ENCODE measurements at places on chromosomes 12 and 14.

DNA sequence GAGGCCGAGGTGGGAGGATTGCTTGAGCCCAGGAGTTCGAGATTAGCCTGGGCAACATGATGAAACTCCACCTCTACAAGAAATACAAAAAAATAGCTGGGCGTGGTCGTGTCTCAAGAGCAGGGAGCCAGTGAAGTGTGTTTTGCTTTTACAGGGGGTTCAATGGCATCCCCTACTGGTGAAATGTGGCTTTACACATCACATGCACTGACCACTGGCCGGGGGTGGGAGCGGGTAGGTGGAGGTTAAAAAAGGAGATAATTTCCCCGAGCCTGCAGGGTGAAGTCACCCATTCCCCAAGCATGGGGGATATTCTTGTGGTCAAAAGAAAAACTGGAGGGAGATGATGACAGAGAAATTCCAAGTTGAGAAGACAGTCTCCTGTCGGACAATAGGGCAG is 63.6 kb upstream of the PWP1 start:
- DNase-seq, result peak; percentile 16

DNA sequence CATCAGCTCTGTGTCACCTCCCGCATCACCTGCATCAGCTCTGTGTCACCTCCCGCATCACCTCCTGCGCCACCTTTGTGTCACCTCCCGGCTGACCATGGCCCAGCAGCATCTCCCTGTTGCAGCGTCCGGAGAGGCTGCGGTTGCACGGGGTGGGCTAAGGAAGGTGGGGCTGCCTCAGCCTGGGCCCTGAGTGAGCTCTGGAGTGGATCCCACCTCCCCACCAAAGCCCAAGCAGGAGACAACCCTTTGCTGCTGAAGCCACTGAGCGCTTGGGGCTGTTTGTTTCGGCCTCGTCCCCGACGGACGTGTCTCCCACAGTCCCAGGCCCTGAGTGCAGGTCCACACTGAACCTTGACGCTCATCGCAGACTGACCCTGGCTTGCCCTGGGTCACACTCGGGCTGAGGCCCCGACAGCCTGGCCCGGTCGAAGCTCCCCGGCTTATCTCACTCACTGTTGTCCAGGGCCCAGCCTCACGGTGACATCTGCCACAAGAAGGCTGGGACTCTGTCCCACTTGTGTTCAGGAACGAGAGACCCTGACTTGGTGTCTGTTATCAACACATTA is 12.2 kb downstream of the TMEM121 start:
- DNase-seq, result no peak

- no peak for DNase-seq
Observed at GRCh38 chr14:62118461-62118860, 356.2 kb downstream of the SNAPC1 start.

- DNase-seq, result no peak
Observed at GRCh38 chr12:10042167-10042566, 11.7 kb downstream of the CLEC9A start.

DNA sequence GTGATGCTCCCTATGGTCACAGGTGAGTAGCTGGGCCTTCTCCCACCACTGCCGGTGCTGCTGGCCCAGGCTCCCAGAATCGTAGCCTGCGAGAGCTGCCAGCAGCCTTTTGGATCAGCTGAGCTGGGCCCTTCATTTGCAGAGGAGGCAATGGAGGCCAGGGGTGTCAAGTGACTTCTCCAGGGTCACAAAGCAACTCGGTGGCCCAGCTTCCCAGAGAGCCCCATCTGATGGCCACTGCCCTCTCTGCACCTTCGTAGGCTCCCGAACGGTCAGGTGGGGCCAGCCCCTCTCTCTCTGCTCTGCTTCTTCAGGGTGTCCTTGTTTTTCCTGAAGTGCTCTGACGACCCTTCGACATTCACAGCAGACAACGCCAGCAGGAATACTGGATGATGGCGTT is 4.6 kb downstream of the KRT80 start:
- DNase-seq, result no peak

DNA sequence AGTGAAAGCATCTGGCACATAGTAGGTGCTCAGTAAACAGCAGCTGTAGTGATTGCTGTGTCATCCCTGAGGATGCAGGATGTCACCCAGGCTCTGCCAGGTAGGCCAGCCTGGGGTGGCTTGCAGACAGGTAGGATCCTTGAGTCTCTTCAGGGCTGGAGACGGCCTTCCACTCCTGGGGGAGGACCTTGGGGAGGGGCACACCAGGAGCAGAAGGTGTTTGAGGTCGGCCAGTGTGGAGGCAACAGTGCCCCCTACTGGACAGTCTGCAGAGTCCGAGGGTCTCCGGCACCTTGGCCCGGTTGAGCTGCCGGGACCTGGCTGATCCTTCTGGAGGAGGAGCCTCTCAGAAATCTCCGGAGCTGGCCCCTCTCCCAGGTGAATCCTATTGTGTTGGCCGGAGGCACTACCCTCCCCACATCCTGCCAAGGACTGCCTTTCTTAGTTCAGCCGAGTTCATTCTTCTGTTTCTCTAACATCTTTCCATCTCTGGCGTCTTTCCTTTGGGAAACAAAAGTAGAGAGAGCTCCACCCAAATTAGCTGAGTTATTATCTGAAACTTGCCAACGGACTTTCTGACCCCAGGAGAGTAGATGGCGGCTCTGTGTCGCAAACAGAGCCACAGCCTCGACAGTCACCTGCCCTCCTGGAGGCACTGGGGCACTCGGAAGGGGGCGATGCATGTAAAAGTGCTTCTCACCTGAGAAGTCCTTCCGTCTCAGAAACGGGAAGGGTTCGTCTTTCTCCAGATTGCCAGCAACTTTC is 41.8 kb upstream of the CLMN start:
- DNase-seq, result no peak

GRCh38 chr14:30770376-30770775 is 104.0 kb upstream of the COCH start:
- DNase-seq, result no peak

- no peak for DNase-seq
Observed at GRCh38 chr12:67078957-67079356, 190.2 kb upstream of the CAND1 start.

GRCh38 chr14:100341301-100342031 is 18.3 kb downstream of the SLC25A47 start:
- no peak for DNase-seq

DNA sequence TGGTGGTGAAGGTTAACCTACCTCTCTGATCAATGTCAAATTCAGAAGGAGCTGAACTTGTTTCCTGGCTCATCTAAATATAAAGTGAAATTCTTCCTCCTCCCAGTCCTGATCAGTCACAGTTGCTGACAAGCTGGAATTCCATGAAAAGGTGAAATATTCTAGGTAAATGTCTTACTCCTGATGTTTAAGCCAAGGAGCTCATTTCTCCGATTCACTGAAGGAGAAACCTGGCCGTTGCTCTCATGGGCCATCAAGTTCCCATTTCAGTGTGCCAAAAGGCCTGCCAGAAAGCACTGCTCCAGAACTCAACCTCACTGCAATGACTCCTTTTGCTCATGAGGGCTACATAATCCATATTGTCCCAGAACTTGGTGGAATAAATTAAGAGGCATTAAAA is 707.5 kb downstream of the GALC start:
- DNase-seq, result no peak

DNA sequence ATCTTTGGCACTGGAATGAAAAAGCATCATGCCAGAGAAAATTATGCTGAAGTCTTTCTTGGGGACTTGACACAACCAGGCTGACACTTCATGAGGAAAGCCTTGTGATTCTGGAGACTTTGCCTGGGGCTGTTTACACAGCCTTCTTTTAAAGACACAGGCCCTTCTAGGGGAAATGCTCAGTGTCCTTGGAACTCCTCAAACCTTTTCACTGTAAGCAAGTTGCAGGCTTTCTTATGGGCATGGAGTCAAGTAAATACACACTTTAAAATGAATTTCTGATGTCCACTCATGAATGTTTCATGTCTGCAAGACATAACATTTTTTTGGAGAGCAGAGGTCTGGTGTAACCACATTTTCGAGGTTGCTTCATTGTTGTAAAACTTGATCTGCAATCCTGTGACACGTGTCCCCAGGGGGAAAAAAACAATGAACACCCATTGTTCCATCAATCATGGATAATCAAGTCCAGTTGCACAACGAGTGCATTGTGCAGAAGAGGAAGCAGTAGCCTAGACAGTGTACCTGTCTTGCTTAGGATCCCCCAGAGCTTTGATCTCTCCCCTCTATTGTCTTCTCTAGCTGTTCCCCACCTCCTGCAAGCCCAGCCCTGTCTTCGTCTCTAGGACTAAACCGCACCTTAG is 155.1 kb upstream of the PRICKLE1 start:
- DNase-seq, result no peak

- no peak for DNase-seq
Observed at GRCh38 chr12:108671110-108671509, 37.4 kb upstream of the SELPLG start.

GRCh38 chr12:62291864-62292760 is 31.9 kb downstream of the USP15 start:
- no peak for DNase-seq

DNA sequence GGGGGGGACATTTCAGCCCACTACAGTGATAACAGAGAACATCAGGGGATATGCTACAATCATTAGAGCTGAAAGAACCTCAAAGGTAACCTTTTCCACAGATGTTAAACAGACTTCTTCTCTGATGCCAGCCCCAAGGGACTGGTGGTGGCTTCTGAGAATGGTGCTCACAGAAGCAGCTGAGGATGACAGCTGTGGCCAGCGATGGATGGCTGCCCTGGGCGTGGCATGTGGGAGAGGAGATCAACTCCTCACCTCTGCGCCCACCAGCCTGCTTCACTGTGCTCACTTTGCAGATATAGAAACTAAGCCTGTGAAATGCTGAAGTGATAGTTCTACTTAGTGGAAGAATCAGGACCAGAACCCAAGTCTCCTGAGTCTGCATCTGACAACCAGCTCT is 33.0 kb downstream of the FOXN3 start:
- no peak for DNase-seq

DNA sequence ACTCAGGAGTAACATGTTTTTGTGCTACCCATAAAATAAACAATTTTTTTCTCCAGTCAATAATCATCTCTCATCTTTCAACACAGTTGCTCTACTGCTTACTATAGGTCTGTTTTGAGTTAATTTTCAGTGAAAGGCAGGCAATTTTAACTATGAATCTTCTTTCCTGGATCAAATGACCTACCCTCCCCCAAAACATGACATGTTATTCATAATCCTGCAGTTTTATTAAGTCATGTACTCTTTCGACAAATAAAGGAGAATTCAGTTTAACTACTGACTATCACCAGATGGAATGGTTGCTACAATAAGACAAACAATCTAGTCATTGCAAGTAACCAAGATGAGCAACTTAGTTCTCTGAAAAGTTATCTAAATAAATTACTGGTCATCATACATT is 106.0 kb upstream of the FAR2 start:
- DNase-seq, result no peak

- DNase-seq, result no peak
Observed at GRCh38 chr12:41619705-41620104, 431.6 kb downstream of the PDZRN4 start.

GRCh38 chr12:16385782-16386646 is 38.6 kb downstream of the MGST1 start:
- peak; percentile 19 for DNase-seq

- no peak for DNase-seq
Observed at GRCh38 chr14:103195828-103196615, 72.8 kb downstream of the TNFAIP2 start.

DNA sequence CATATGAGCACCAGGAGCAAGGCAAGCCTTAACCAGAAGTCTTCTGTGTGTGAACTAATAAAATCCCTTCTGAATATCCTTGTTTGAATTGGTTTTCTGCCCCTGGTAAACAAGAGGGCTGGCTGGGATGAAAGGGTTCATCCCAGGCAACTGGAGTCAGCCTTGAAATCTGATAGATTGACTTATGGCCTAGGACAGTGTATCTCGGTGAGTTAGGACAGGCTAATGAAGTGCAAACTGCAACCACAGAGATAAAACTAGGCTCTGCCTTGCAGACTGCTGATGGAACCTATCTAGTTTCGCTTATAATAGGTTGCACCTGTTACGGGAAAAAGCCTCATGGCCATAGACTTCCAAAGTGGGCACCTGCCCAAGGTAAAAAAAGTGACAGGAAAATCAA is 451.9 kb upstream of the NOVA1 start:
- DNase-seq, result peak; percentile 77

GRCh38 chr14:99270458-99271220 is 1.4 kb downstream of the BCL11B start:
- DNase-seq, result no peak

DNA sequence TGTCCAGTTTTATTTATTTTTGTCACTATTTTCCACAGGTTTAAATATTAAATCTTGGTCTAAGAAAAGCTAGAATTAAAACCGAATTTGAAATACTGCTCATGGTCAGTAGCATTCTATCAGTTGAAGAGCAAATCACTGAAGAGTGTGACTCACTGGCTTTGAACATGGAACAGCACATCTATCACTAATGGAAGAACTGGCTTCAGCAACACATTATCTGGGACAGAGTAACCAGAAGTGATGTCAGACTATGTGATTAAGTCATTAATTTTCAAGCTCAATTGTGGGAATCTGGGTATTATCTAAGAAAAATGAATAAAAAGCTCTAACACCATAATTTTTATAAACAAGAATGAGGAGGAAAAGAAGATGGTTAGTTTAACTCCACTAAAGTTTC is 527.5 kb downstream of the TMTC2 start:
- no peak for DNase-seq

DNA sequence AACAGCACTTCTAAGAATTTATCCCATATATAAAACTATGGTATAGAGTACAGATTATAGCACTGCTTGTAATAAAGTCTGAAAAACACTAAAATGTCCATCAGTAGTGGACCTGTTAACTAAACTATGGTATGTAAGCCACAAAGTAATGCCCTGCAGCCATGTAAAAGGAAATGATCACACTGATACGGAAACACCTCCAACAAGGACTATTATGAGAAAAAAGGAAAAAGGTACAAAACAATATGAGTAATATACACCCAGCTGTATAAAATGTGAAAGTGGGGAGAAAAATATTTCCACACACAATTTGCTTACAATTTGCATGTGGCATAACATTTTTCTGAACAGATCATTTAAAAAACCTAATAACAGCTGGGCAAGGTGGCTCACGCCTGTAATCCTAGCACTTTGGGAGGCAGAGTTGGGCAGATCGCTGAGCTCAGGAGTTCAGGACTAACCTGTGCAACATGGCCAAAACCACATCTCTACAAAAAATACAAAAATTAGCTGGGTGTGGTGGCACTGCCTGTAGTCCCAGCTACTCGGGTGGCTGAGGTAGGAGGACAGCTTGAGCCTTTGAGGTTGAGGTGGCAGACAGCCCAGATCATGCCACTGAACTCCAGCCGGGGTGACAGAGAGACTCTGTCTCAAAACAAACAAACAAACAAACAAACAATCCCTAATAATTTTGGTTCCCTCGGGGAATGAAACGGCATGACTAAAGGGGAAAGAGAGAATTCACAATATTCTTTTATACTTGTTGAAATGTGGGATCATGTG is 250.5 kb downstream of the MED13L start:
- no peak for DNase-seq

DNA sequence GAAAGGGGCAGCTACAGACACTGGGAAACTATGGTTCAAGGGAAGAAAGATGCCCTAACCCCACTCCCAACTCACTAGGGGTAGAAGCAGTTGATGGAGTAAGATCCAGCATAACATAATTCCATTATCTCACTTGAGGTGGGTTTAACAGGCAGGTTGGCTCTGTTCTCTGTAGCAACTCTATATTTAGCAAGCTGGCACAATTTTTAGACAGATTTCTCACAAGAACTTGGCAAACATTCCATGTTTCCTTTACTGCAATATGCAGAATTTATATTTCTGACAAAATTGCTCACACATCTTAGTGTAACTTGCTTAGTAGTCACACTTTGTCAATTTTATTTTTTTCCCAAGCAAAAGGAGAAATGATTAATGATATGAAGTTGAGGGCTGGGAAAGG is 475.4 kb downstream of the RMST start:
- DNase-seq, result no peak

- DNase-seq, result no peak
Observed at GRCh38 chr14:66254038-66254437, 232.1 kb upstream of the CCDC196 start.

Measured in SHP77 treated with DMSO at 0.1 percent for 48 hours (cell line).